Vagina (tissue), 2 donors: ENCODE measurements at places on chromosomes 3 and 15. TPM values are rescaled to one million over a fixed set of nuclear protein-coding genes. Genes with fewer than 3 reads are reported as not detected.
A peak's percentile ranks its signal among the peaks of the same experiment; 100 is the strongest.

Gene CDHR4
- not detected for total RNA-seq

GRCh38 chr3:40422861-40423260 is 34.3 kb upstream of the RPL14 start:
- no peaks in the 10 kb centered on the region for H3K27me3 ChIP-seq
- peaks cover 7% of the 10 kb centered on the region for H3K36me3 ChIP-seq
- no peaks in the 10 kb centered on the region for H3K4me1 ChIP-seq

DNA sequence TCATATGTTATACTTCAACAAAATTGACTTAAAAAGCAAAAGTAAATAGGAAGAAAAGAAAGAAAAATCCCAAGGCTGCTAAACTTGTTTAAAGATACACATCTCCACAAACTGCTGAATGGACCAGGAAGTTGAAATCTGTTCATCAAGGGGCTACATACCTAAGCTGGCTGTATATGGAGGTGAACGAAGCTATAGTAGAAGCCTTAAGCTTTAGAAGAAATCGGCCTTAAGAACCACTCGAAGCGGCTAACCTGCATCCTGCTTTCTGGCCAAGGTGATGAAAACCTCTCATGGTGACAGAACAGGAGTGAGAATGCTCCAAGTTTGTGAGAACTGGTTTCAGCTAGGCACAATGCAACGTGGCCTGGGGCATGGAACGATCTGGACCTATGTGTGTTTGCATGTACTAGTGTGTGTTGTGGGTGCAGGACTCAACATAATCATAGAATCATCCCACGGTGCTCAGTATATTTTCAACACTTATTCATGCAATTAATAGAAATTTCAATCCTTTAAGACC is 31.3 kb upstream of the SPTBN5 start:
- DNase-seq = no peak
- H3K4me1 ChIP-seq = peaks cover 43% of the 10 kb centered on the region
- H3K27ac ChIP-seq = no peak overlapping the region
- no peaks in the 10 kb centered on the region for H3K27me3 ChIP-seq
- no peak overlapping the region for H3K4me3 ChIP-seq

DNA sequence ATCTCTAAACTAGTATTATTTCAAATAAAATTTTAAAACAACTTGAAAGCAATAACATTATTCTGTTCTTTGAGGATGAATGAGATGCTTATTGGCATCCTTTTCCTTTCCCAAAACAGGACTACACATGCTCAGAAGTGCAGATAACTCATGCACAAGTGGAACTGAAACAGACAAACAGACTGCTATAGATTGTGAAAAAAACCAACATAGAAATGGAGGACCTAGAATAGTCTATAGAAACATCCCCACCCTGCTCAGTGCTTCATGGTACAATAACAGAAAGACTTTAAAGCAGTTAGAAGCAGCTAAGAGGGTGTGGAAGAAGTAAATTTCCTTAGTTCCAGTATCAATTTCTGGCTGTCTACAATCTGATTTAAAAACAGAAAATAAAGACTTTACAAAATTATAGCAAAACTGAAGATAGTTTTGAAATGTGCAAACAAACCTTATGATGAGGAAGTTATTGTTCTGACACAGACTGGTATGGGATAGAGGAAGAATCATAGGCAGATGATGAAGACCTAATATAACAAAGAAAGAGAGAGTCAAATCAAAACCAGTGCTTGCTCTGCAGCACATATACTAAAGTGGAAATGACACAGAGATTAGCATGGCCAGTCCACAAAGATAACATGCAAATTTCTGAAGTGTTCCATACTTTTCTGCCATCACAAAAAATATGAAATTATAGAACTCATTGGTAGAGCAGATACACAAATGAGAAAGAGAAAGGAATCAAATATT is 1025.4 kb downstream of the SQOR start:
- H3K4me1 ChIP-seq = no peaks in the 10 kb centered on the region
- no peaks in the 10 kb centered on the region for H3K27me3 ChIP-seq
- H3K4me3 ChIP-seq = no peak overlapping the region

Gene ADAMTS17
- total RNA-seq = 16.0 TPM

Gene SHC4
- total RNA-seq = 0.25 TPM

Gene KIF7
- total RNA-seq = 7.9 TPM

GRCh38 chr15:74784426-74785193 is 2.7 kb downstream of the CSK start:
- H3K4me1 ChIP-seq = peaks cover 86% of the 10 kb centered on the region
- H3K36me3 ChIP-seq = no peaks in the 10 kb centered on the region
- no peaks in the 10 kb centered on the region for H3K27me3 ChIP-seq
- no peak for DNase-seq
- peak overlapping the region; percentile 76 for H3K4me3 ChIP-seq
- peak overlapping the region; percentile 79 for H3K27ac ChIP-seq

- no peaks in the 10 kb centered on the region for H3K36me3 ChIP-seq
- no peak overlapping the region for H3K4me3 ChIP-seq
- peak; percentile 22 for DNase-seq
- no peak overlapping the region for H3K27ac ChIP-seq
- H3K4me1 ChIP-seq = peaks cover 14% of the 10 kb centered on the region
These were observed 17.7 kb downstream of the ACVR2B start for GRCh38 chr3:38471260-38471857.

DNA sequence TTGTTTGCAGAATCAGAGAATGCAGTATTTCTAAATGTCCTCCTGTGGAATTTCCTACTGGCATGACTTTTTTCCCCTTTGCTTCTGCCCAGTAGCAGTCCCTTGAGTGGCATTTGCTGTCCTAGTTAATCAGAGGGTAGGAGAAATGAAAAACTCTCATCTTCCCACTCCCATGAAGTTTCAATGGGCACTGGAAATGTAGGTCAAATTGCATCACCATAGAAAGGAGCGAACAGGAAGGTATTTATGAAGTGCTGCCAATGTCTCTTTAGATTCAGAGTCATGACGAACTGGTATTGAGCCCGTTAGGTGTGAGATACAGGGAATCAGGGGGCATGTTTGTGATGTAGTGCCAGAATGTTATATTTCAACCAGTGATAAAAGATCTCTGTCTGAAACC is 23.2 kb downstream of the ATXN7 start:
- no peak overlapping the region for H3K27ac ChIP-seq
- no peaks in the 10 kb centered on the region for H3K27me3 ChIP-seq
- H3K4me1 ChIP-seq = peaks cover 7% of the 10 kb centered on the region
- no peak overlapping the region for H3K4me3 ChIP-seq
- no peaks in the 10 kb centered on the region for H3K36me3 ChIP-seq

GRCh38 chr3:80535286-80535685 is 767.5 kb upstream of the ROBO1 start:
- no peaks in the 10 kb centered on the region for H3K36me3 ChIP-seq
- H3K27me3 ChIP-seq = no peaks in the 10 kb centered on the region
- H3K27ac ChIP-seq = no peak overlapping the region
- H3K4me1 ChIP-seq = no peaks in the 10 kb centered on the region
- no peak overlapping the region for H3K4me3 ChIP-seq

GRCh38 chr3:33637482-33637881 is 80.6 kb downstream of the CLASP2 start:
- DNase-seq = no peak
- no peak overlapping the region for H3K4me3 ChIP-seq

Gene SNX22
- not detected for total RNA-seq

DNA sequence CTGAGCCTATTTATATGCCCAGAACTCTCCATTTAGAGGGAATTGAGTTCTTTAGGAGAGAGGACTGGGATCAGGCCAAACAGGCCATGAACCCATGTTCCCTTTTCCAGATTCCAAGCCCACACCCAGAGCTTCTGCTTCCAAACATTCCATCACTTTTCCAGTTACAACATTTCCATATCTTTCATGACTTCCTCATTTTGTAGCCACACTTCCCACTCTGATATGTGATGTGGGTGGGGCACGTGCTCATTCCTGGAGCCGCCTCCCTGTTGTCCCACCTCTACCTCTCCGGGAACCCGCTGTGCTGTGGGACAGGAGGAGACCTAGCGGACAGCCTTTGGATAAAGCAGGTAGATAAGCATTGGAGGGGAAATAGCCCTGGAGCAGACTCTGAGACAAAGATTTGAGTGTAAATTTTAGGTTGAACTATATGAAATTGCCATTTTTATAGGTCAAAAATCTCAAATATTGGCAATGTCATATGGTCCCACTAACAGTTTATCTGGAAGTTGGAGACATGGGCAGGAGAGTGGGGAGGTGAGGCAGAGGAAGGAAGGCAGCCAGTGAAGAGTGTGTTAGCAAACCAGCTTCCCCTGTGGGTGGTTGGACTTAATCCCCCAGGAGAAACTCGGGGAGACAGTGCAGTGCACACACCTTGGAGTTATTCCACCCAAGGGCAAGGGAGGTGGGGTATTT is 31.8 kb downstream of the CYP8B1 start:
- peak overlapping the region; percentile 27 for H3K27ac ChIP-seq
- no peak for DNase-seq
- no peaks in the 10 kb centered on the region for H3K27me3 ChIP-seq
- no peak overlapping the region for H3K4me3 ChIP-seq
- peaks cover 11% of the 10 kb centered on the region for H3K4me1 ChIP-seq
- H3K36me3 ChIP-seq = no peaks in the 10 kb centered on the region

DNA sequence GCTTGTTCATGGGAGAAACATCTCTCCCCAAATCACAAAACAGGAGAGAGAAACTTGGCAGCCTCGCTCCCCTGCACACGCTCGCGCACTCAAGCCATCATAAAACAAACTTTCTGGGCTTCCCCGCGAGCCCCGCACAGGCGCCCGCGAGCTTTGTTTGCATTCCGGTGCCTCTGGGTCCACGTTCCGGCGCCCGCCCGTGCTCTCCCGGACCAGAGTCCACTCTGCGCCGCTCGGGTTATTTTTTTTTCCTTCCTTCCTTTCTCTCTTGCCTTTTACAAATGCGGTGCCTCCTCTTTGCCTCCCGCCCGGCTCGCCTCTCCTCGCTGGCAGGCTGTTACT is 363 bp downstream of the MAGI1 start:
- no peaks in the 10 kb centered on the region for H3K27me3 ChIP-seq
- peak overlapping the region; percentile 76 for H3K4me3 ChIP-seq
- peak overlapping the region; percentile 82 for H3K27ac ChIP-seq
- peaks cover 29% of the 10 kb centered on the region for H3K4me1 ChIP-seq

DNA sequence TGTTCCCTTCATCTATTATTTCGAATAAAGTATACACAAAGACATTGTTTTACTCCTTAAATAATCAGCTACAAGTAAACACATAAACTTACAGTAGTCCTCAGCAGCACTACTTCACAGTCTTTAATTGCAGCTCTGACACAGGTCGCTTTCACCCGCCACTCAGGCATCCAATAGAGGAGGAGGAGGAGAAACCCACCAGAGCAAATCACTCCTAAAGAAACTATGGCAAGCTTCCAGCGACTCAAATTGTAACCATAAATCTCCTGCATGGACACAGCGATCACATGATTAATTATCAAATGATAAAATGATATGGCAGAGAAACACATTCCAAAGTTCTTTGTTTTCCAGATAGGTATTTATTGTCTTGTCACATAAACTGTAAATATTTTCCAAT is 26.2 kb downstream of the ATP13A3 start:
- no peaks in the 10 kb centered on the region for H3K27me3 ChIP-seq
- H3K27ac ChIP-seq = no peak overlapping the region
- H3K4me3 ChIP-seq = no peak overlapping the region

GRCh38 chr15:40693904-40694687 is 878 bp upstream of the RAD51 start:
- H3K27ac ChIP-seq = peak overlapping the region; percentile 98
- H3K4me1 ChIP-seq = peaks cover 19% of the 10 kb centered on the region
- no peak for DNase-seq
- H3K36me3 ChIP-seq = no peaks in the 10 kb centered on the region
- no peaks in the 10 kb centered on the region for H3K27me3 ChIP-seq

DNA sequence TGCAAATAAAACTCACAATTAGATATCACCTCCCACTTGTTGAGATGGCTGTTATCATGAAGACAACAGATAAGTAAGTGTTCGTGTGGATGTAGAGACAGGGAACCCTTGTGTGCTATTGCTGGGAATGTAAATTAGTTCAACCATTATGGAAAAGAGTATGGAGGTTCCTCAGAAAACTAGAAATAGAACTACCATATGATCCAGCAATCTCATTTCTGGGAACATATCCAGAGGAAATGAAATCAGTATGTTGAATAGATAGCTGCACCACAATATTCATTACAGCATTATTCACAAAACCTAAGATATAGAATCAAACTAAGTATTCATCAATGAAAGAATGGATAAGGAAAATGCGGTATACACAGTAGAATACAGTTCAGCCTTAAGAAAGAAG is 418.7 kb upstream of the CNTN6 start:
- H3K4me3 ChIP-seq = no peak overlapping the region
- no peak for DNase-seq
- H3K27me3 ChIP-seq = no peaks in the 10 kb centered on the region
- H3K36me3 ChIP-seq = no peaks in the 10 kb centered on the region

DNA sequence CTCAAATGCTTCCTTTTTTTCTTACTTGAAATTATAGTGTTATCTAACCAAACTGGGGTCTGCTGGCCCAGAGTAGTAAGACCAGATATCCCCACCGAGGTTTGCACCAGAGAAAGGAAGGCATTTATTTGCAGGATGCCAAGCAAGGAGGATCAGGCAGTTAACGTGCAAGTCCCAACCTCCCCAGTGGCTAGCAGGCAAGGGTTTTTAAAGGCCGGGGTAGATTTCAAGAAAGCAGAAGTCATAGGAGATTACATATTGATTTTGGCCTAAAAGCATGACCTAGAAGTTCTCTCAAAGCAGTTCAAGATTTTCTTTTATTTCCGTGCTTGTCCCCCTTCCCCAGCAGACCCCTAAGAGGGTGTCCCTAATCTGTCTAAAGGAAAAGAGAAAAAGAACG is 32.8 kb upstream of the STRIT1 start:
- no peak overlapping the region for H3K4me3 ChIP-seq
- H3K36me3 ChIP-seq = no peaks in the 10 kb centered on the region
- no peak overlapping the region for H3K27ac ChIP-seq

Gene IQCF5
- total RNA-seq = not detected

DNA sequence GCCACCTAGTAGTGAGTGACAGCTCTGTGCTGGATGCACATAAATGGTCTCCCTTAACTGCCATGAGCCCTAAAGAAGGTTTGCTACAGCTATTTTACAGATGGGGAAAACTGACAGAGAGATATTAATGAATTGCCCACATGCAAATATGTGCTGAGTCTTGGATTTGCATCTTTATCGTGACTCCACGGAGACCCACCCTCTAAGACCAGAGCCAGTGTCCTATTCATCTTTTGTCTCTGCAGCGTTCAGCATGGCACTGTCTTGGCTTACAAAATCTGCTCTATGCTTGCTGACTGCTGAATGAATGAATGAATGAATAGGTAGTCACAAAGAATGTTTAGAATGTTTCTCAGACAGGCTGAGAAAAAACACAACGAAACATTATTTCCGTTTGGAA is 48.3 kb downstream of the BTD start:
- no peak overlapping the region for H3K27ac ChIP-seq
- no peak overlapping the region for H3K4me3 ChIP-seq
- peaks cover 25% of the 10 kb centered on the region for H3K4me1 ChIP-seq
- no peak for DNase-seq
- no peaks in the 10 kb centered on the region for H3K36me3 ChIP-seq

Gene SEMA3G
- total RNA-seq = 8.3 TPM

Gene CCDC39
- not detected for total RNA-seq

GRCh38 chr15:39774688-39775267 is 7.9 kb downstream of the FSIP1 start:
- H3K4me1 ChIP-seq = no peaks in the 10 kb centered on the region
- DNase-seq = no peak
- H3K36me3 ChIP-seq = no peaks in the 10 kb centered on the region

Gene XCR1
- total RNA-seq = not detected

Gene GATM
- 50.1 TPM for total RNA-seq
